ENCODE measurements at places on chromosomes 2 and 18.
A peak's percentile ranks its signal among the peaks of the same experiment; 100 is the strongest.

- DNase-seq, result no peak
Measured at GRCh38 chr18:43563780-43564179, 286.5 kb upstream of the SYT4 start.

DNA sequence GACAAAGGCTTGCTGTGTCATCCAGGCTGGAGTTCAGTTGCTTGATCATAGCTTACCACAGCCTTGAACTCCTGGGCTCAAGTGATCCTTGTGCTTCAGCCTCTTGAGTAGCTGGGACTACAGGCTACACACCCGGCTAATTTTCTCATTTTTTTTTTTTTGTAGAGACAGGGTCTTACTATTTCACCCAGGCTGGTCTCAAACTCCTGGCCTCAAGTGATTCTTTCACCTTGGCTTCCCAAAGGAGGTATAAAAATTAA lies 178.0 kb downstream of the MTCL1 start:
- no peak for DNase-seq

DNA sequence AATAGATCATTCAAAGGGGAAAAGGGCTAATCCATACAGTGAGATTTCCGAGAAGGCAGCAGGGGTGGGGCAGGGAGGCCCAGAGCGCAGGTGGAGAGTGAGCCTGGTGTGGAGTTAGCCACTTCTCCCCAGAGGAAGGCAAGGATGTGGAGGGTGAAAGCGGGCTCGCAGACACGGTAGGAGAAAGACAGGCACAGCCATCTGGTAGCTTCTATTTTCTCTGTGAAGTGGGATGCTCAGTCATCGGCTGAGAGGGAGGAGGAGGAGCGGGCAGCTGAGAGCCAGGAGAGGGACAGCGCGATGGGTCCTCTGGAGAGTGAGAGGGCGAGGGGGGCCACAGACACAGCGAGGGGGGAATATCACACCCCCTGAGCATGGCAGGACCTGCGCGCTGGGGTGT lies 153.3 kb upstream of the NDUFV2 start:
- no peak for DNase-seq

- no peak for DNase-seq
Measured at GRCh38 chr2:230738924-230739323, 26.3 kb downstream of the CAB39 start.

GRCh38 chr18:51527826-51528225 lies 330.3 kb upstream of the MEX3C start:
- no peak for DNase-seq

- no peak for DNase-seq
Measured at GRCh38 chr2:128157644-128158043, 66.6 kb downstream of the UGGT1 start.

- no peak for DNase-seq
Measured at GRCh38 chr2:48205137-48205798, 299.0 kb upstream of the FBXO11 start.

DNA sequence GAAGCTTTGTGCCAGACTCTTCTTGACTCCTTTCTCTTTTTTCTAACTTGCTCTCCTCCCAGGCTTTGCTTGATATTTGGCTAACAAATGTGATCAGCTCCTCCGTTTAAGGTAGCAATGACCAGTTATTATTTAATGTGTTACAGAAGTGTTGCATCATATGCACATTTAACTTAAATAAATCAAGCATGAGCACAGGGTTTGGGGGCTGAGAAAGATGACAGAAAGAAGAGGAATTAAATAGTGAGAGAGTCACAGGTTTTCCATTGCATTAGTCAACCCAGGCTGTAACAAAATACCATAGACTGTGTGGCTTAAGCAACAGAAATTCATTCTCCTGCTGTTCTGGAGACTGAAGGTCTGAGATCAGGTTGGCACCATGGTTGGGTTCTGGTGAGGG lies 343.8 kb downstream of the RPRM start:
- no peak for DNase-seq

- no peak for DNase-seq
Measured at GRCh38 chr2:4527416-4527815, 824.0 kb downstream of the DCDC2C start.

DNA sequence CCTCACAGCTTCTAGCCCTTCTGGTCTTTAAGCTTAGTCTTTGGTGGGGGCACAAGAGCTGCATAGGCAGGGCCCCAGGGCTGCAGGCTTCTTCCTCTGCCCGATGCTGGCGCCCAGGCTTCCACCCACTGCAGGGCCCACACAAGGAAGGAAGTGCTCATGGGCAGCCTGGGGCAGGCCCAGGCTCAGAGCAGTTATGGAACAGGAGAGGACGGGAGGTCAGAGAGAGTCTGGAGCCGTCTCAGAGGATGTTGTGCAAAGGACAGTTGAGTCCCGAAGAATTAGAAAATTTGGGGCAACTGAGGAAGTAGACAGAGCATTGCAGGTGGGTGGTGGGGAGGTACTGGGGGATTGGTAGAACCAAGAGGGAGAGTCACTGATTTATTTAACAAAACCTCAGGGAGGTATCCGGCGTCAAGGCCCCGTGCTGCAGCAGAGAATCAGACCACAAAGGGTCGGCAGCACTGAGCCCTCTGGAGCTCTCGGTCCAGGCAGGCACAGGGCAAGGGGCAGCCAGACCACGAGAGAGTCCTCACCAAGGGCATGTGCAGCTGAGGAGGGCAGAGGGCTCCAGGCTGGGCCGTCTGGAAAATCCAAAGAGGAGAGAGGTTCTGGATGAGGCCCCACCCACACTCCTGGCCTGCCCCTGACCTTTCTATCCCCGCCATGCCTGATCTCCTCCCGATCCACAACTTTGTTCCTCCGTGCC lies 110.8 kb upstream of the GLI2 start:
- DNase-seq, result no peak

DNA sequence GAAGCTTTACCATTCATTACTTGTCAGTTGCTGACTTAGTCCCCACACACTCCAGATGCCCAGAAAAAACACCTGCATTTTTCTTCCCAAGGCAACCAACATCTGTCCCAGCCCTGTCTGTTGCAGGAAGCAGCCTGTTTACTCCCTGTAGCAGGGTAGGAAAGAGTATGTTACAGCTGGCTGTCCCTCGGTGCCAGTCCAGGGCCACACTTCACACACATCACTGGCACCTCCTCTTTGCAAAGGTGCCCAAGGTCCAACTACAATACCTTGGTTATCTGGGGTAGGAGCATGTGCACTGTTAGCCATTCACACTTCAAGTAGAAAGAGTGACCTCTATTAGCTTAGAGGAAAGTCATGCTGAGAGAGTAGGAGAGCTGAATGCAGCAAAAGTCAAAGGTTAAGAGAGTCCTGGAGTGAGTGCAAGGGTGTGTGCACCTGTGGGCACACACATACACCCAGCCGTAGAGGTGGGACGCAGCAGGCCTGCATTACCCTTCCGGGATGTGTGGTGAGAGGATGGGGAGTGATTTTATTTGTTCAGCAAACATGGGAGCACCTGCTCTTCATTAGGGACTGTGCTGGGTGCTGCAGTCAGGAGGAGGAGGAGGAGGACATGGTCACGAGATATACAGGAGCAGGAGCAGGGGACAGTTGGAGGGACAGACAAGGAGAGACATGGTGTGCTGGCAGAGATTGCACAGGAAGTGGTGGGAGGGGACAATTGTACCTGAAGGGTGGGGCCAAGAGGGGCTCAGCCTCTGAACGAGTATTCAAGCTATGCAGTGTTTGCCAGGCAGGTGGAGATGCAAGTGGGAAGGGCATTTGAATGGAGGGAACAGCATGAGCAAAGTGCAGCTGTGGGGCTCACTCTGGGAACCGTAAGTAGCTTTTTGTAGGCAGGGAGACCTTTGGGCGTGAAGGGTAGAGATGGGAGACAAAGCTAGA lies 69.8 kb downstream of the TSN start:
- DNase-seq, result no peak

GRCh38 chr2:2793925-2794560 lies 463.0 kb upstream of the MYT1L start:
- DNase-seq, result peak; percentile 21

- no peak for DNase-seq
Measured at GRCh38 chr18:12861637-12862036, 22.4 kb downstream of the PTPN2 start.

DNA sequence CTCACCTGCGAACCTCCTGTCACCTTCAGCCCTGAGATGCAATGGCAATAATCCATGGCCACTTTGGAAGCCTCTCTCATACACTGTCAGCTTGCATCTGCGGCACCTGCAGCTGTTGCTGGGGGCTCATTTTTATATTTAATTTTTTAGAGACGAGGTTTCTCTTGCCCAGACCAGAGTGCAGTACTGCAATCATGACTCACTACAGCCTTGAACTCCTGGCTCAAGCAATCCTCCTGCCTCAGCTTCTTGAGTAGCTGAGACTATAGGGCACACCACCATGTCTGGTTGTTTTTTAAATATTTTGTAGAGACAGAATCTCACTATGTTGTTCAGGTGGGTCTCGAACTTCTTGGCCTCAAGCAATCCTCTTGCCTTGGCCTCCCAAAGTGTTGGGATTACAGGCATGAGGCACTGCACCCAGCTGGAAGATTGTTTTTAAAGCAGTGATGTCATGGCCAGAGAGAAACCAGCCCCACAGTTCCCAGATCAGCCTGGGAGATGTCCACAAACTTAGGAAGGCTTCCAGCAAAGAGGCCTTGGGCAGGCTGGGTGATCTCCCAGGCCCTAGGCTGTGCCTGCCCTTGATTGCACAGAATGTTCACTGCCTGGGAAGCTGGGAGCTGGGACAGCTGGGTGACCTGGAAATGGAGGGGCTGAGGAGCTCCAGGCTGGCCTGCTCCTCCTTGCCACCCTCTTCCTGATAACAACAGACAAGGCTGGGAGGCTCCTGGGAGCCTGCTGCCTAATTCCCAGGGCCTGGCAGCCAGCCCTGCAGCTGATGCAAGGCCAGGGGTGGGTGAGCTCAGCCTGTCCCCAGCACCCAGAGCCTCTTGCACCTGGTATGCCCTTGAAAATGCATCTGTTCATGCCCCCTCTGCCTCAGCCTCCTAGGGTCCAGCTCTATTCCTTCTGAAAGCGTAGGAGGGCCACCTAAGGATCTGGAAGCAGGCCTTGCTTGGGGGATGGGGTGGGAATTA lies 27.1 kb downstream of the SH2D6 start:
- DNase-seq, result peak; percentile 66

DNA sequence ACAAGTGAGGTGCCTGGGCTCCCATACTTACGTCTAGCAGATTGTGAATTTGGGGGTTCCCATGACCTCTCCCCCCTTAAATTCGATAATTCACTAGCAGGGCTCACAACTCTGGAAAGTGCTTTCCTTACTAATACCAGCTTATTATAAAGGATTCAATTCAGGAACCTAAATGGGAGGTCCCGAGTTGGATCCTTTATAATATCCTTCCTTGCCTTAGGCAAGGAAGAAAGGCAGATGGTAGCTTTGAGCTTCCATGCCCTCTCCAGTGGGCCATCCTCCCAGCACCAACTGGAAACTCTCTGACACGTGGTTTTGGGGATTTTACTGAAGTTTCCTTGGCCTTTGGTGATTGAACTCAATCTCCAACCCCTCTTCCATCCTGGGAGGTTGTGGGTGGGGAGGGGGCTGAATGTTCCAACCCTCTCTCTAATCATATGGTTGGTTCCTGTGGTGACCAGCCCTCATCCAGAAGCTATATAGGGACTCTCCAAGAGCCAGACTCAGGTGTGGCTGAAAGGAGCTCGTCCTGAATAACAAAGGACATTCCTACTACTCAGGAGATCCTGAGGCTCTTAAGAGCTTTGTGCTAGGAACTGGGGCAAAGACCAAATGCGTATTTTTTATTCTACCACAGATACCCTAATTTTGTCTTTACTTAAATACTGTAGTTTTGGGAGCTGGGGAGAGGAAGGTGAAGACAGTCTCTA lies 62.2 kb downstream of the HAUS1 start:
- DNase-seq, result no peak

DNA sequence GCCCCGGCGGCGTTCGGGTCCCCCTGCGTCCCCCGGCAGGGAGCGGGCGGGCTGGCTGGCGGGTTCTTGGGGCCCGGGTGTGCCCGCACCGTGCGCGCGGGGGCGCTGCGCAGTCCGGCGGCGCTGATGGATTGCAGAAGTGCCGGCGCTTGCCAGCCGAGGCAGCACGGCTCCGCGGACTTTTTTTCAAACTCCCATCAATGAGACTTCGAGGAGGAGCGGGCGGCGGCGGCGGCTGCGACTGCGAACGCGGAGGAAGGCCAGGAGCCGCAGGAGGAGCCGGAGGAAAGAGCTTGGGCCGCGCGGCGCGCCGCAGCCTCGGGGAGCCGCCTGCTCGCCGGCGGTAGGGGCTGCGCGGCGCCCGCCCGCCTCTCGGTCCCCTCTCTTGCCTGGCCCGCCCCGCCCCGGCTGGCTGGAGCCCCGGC lies at the start of gene GLI2:
GLI2 (plus strand) TSS at position 123 of the 425 bp plus-strand sequence. CDS start 61,453 bp downstream, outside the sequence.
- DNase-seq, result peak; percentile 46

DNA sequence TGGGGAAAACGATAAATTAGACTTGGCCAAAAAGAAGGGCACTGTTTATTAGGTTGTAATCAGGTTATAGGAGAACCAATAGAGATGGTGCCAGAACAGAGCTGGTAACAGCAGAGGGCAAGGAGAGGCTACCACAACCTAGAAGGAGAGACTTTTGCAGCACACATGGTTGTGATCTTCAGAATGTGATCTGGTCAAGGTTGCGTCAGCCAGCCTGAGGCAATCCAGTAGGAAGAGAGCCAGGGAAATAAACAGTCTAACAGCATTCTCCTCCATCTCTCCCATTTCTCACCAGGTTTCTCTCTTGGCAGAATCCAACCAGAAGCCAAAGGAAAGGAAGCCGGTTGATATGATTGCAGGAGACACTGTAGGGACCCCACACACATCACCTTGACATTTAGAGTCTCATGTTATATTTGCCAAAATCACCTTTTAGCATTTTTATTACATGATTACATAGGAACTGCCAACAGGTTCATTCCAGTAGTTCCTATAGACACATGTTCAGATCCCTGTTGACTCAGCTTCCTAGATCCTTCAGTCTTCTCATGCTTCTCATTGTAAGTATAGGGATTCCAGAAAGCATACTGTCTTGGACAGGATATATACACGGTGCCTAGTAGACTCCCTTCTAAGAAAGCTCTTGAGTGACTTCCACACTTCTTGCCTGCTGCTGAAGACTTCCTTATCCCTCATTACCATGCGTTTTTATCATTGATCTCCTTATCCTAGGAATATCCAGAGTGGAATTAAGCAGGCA lies 17.6 kb upstream of the SPATS2L start:
- peak; percentile 86 for DNase-seq

- no peak for DNase-seq
Measured at GRCh38 chr2:190355968-190356644, 12.7 kb downstream of the INPP1 start.

DNA sequence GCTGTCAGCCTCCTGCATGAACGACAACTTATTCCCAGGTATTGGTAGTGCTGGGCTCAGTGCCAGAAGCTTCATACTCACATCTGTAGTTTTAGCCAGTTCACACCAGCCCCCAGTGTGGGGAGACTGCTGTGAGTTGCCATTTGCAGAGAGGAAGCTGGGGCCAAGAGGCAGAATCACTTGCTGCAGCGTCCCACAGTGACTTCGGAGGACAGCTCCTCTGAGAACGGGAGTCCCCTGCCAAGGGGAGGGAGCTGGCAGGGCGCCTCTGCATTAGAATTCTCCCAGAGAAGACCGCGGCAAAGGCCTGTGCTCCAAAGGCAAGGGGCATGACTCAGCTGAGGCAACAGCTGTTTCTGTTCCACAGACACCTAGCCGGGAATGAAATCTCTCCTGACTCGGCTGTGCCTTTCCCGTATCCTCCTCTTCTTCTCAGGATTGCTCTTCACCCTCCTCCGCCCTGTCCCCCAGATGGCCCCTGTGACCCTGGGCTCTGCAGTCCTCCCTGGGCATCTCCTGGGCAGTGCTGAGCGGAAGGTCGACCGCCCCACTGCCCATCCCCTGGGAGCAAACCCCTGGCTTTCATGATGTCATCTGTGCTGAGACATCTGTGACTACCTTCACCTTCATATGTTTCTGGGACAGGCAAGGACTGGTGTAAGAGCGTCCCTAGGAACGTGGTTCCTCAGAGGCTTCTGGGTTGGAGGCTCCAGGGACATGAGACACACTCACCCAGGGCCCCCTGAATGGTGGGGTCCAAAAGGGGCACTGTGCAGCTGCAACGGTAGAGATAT lies 18.0 kb downstream of the MAL start:
- DNase-seq, result no peak
